ENCODE measurements at places on chromosomes 3 and 15. TPM values are rescaled to one million over a fixed set of nuclear protein-coding genes. Genes with fewer than 3 reads are reported as not detected.
A peak's percentile ranks its signal among the peaks of the same experiment; 100 is the strongest.

The ULK4 gene
- total RNA-seq: 9.5 TPM

- H3K4me3 ChIP-seq: no peak overlapping the region
- no peak for DNase-seq
- H3K27ac ChIP-seq: no peak overlapping the region
- peaks cover 1% of the 10 kb centered on the region for H3K4me1 ChIP-seq
- H3K36me3 ChIP-seq: no peaks in the 10 kb centered on the region
Measured at GRCh38 chr3:70885636-70886035, 573.2 kb upstream of the MDFIC2 start.

DNA sequence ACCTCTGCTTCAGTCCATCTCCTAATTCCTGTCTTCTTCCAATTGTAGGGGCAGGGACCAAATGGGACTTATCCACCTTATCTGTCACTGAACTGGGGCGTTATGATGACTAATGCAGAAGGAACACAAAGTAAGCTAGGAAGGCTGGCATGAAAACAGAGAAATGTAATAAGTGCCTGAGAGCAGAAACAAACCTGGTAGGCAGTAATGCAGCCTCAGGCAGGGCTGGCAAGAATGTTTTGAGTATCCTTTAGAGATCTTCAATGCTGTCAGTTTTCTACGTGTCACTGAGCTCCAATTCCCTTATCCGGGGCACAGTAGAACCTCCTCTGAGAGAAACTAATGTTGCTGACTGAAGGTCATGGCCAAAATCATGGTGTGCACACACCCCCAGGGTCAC, 246.2 kb upstream of the TBL1XR1 start:
- peaks cover 5% of the 10 kb centered on the region for H3K4me1 ChIP-seq
- H3K4me3 ChIP-seq: no peak overlapping the region
- H3K36me3 ChIP-seq: no peaks in the 10 kb centered on the region
- no peak overlapping the region for H3K27ac ChIP-seq

DNA sequence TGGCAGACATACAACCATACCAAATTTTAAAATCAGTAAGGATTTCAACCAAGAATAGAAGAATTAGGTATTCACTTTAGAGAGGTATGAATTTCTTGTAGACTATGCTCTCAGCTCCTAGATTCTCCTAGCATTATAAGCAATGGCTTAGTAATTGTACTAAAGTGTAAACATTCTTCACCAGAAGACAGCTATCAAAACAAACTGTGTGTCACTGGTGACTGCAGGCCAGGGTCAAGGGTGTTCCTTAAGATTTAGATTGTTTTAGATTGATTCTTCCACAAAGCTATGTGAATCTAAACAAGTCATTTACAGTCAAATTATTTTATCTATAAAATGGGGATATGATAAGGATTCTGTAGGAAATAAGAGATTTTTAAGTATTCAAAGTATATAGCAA, 23.1 kb upstream of the GP5 start:
- H3K4me3 ChIP-seq: no peak overlapping the region
- H3K4me1 ChIP-seq: no peaks in the 10 kb centered on the region
- H3K27ac ChIP-seq: no peak overlapping the region
- H3K27me3 ChIP-seq: no peaks in the 10 kb centered on the region
- no peaks in the 10 kb centered on the region for H3K36me3 ChIP-seq

GRCh38 chr3:56800130-56800831, 1.5 kb downstream of the ARHGEF3 start:
- peak overlapping the region; percentile 75 for H3K4me3 ChIP-seq
- peaks cover 2% of the 10 kb centered on the region for H3K4me1 ChIP-seq
- no peaks in the 10 kb centered on the region for H3K36me3 ChIP-seq
- no peaks in the 10 kb centered on the region for H3K27me3 ChIP-seq

DNA sequence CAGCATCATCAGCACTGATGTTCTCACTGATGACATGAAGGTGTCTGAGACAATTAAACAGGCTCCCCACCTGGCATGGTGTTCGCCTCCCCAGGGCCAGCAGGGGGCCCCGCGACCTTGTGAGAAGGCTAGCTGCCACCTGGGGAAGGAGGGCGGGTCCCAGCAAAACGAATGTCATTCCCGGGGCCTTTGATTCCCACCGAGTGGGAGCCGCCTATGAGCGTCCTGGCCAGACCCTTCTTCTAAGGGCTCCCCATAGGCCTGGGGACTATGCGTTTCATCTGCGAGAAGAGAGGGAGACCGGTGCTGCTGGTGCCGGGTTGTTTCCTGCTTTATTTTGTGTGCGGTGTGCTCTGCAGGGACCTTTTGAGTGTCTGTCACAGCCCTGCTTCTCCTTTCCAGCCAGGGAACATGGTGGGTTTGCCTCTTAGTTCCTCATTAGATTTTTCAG, 20.5 kb upstream of the MINDY4B start:
- no peak overlapping the region for H3K4me3 ChIP-seq
- peak; percentile 19 for DNase-seq
- H3K27ac ChIP-seq: no peak overlapping the region
- H3K27me3 ChIP-seq: no peaks in the 10 kb centered on the region
- no peaks in the 10 kb centered on the region for H3K36me3 ChIP-seq

GRCh38 chr15:86756688-86757087, 677.0 kb downstream of the AGBL1 start:
- H3K4me1 ChIP-seq: no peaks in the 10 kb centered on the region
- no peaks in the 10 kb centered on the region for H3K27me3 ChIP-seq
- no peak overlapping the region for H3K27ac ChIP-seq
- H3K4me3 ChIP-seq: no peak overlapping the region
- no peak for DNase-seq

- H3K36me3 ChIP-seq: no peaks in the 10 kb centered on the region
- H3K27me3 ChIP-seq: no peaks in the 10 kb centered on the region
- no peak for DNase-seq
Measured at GRCh38 chr3:174168026-174168425, 691.1 kb upstream of the NAALADL2 start.

The NME9 gene
- 0.82 TPM for total RNA-seq

DNA sequence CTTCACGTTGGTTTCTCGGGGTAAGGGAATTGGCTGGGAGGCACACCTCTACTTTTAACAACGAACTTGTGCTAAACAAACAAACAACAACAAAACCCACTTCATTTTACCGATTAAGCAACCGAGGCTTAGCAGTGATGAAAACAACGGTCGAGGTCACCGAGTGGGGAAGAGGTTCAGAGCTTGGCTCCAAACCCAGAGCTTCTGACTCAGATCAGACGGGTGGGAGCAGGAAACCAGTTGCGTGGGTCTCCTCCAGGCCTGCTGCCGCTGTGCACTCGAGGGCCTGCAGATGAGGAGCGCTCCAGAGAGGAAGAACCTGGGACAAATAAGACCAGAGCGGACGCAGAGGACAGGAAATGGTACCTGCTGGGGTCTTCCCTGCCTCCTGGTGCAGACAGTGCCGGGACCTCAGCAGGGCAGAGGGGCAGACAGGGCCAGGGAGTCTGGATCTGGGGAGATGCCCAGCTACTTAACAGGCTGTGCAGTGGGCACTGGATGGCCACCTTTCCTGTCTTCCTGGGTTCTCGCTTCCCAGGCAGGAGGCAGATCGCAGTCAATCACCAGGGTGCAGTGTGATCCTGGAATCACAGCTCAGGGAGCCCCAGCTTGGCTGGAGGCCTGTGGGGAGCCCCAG, 99.0 kb upstream of the MEF2A start:
- H3K27ac ChIP-seq: no peak overlapping the region
- no peak for DNase-seq
- H3K4me1 ChIP-seq: no peaks in the 10 kb centered on the region
- H3K36me3 ChIP-seq: no peaks in the 10 kb centered on the region
- no peak overlapping the region for H3K4me3 ChIP-seq
- no peaks in the 10 kb centered on the region for H3K27me3 ChIP-seq

GRCh38 chr3:72388117-72388516, 460.1 kb downstream of the SHQ1 start:
- no peaks in the 10 kb centered on the region for H3K27me3 ChIP-seq
- no peaks in the 10 kb centered on the region for H3K36me3 ChIP-seq
- no peak for DNase-seq
- peaks cover 10% of the 10 kb centered on the region for H3K4me1 ChIP-seq

The CFAP161 gene
- 0.36 TPM for total RNA-seq

DNA sequence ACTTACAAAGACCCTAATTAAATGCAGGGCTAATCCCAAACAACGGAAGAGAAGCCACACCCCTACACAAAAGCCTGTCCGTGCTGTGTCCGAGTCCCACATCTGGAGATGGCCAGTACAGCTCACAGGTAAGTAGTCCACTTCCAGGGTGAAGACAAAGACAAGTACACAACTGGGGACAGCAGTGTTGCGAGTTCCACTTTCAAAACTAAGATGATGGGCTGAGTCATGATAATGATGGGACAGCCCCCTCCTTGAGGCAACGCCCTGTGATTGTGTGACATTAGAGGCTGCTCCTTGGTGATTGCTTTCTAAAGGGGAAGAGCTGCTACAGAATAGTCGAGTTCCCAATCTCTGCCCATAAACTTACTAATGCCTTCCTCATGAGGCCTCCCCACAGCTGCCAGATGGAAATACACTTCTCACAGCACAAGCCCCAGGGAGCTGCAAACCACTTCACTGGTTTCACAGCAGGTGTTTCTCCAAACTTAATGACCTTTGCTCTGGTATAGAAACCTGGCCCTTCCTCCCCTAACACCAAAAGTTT, 27.6 kb downstream of the RFT1 start:
- H3K27me3 ChIP-seq: no peaks in the 10 kb centered on the region
- H3K4me1 ChIP-seq: no peaks in the 10 kb centered on the region

- H3K4me1 ChIP-seq: no peaks in the 10 kb centered on the region
- no peaks in the 10 kb centered on the region for H3K27me3 ChIP-seq
- H3K27ac ChIP-seq: no peak overlapping the region
- no peak for DNase-seq
- no peak overlapping the region for H3K4me3 ChIP-seq
Measured at GRCh38 chr3:1855841-1856240, 242.8 kb upstream of the CNTN4 start.

- no peaks in the 10 kb centered on the region for H3K27me3 ChIP-seq
- no peaks in the 10 kb centered on the region for H3K4me1 ChIP-seq
- no peak overlapping the region for H3K27ac ChIP-seq
- H3K36me3 ChIP-seq: no peaks in the 10 kb centered on the region
- no peak for DNase-seq
Measured at GRCh38 chr15:73019601-73020146, 32.6 kb upstream of the NEO1 start.

The BCL6 gene
- total RNA-seq: 51.6 TPM

All from ovary (tissue), 10 donors.